ENCODE measurements at places on chromosomes 7 and 10.

DNA sequence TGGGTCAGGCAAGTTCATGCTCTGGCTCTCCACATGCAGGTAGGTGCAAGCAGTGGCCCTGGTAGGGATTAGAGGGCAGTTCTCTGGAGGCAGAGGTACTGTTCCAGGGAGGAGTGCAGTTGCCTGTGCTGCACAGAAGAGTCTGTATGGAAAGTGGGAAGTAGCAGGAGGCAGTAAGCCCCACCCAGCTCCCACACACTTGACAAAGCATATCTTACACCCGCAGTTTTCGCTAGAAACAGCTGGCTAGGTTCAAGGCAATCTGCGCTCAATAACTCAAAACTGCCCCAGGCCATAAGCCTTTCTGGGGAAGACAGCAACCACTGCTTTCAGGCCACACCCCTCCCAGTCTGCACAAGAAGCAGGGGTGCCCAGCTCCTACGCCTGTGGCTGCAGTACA lies 33.1 kb upstream of the ARMC3 start:
- DNase-seq, result peak; percentile 11

DNA sequence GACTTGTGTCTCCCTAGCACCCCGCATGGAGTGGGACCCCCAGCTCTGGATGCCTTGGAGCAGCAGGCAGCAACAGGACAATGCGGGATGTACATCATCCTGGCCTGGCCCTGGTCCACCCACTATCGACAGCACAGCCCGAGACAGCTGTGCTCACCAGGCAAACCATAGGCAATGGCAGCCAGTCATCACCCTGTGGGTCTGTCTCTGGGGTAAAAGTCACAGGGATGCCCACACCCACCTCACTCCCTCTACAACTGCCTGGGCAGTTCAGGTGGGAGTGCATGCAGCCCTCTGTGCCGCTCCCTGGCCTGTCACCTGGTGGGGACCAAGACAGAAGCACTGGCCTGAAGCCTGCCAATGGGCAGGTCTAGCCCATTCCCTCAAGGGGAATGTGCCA lies 147.8 kb downstream of the GRID1 start:
- DNase-seq, result no peak

DNA sequence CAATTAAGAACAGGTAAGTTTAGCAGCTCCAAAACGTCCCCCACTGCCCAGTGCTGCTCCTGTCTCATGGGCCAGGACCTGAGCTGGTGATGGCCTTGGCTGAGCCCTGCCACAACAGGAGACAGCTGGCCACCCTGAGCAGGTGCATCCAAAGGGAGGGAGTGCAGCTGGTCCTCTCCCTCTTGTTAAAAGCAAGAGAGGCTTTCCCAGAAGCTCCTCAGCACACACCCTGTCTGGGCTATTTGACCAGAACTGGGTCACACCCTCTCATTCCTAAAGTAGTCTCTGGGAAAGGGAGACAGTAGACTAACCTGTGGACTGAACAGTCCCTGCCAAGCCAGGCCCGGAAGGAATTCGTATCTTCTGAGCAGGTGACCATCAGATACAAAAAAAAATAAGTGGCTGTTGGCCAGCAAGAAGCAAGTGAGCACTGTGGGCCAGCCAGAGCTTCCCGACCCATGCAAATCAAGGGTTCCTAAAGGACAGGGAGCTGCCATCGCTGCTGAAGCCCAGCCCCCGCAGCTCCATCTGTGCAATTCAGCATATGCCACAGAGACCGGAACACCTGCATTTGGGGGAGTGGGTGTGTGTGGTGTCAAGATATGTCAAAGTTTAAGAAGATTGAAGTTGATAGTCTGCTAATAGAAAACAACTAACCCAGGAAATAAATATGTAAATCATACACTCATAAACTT lies 2.1 kb upstream of the TMEM72 start:
- DNase-seq, result no peak

DNA sequence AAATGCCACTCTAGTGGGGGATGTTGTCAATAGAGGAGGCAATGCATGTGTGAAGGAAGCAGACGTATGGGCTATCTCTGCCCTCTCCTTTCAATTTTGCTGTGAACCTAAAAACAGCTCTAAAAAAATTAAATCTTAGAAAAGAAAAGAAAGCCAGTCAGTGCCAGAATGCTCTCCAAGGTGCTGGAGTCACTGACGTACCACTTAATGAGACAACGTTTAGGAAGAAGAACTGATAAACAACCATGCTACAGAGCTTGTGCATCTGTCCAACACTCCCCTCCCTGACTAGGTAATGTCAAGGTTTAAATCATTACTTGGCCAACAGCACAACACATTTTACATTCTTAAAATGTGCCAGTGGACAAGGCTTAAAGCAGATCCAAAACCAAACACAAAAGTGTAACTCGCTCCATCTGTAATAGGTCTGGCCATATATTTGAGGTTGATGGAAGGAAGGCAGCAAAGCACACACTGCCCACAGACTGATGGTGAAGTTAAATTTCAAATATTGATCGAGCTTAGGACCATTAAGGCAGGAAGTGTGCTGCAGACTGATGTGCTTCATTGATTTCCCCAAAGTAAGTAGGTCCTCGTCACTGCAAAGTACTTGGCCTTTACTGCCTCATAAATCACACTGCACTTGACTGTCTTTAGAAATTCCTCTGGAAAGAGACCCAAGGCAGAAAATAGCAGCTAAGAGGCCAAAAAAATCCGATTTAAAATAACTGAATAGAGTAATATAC lies 15.5 kb downstream of the ARMH3 start:
- DNase-seq, result peak; percentile 29

GRCh38 chr10:96560966-96561887 lies 25.6 kb downstream of the TM9SF3 start:
- DNase-seq, result no peak

DNA sequence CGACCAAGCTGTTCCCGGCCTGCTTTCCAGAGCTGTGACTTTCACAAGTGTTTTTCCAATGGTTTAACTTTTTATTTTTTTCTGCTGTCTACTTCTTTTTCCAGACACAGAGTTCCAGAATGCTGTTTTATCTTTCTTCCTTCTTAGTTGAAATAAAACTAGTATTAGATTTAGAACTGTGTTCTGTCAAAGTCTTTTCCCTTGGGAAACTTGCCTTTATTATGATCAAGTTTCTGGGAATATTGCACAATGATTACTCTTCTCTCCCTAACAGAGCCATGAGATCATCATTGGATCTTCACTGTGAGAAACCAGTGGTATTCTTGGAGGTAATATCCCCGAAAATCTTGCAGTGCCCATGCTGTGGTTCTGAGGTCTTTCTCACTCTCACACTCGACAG lies 104.9 kb upstream of the KCND2 start:
- no peak for DNase-seq

DNA sequence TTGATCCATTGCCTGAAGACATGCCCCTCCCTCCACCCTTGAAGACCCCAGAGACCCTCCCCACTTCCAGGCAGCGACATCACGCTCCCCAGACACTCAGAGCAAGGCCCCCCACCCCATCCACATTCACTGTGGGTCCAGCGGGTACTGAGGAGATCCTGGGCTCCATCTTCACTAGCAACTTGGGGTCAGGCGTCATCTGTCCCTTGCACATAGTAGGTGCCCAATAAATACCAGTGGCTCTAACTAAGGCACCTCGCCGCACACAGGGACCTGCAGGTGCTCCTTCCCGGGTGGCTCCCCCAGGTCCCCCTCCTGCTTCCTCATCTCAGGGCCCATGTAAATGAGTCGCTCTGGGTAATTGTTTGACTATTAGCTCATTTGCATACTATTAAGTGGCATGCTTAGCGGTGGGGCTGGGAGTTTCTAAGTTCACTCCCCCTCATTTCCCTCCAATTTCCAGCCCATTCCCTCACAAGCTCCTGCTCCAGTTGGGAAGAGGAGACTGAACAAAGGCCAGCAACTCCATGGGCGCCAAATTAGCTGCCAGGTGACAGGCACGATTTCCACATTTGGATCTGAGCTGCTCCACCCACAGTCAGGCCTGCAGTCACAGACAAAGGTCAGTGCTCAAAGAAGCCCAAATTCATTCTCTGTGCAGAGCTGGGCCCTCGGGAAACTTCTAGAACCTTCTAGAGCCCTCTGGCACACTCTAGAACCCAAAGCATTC lies 29.7 kb downstream of the EBF3 start:
- no peak for DNase-seq

DNA sequence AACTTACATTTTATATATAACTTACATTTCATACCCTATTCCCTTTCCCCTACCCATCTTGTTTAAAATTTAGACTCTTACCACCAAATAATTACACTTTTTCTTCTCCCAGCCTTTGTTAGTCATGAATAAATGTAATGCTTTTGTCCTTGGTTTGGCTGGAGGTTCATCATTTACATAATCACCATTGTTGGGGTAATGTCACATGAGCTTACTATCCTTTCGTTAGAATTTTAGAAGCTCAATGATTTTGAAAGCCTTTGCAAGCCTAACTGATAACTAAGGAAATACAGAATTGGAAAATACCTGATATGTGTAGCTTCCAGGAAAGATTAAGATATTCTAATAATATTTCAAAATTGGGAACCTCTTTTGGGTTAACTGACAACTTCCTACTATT lies 171.7 kb downstream of the PLXDC2 start:
- no peak for DNase-seq

- DNase-seq, result peak; percentile 71
Observed at GRCh38 chr7:128361411-128362379, at the start of gene PRRT4. Gene PRRT4, minus strand, starts transcription at chr7:128361690.

GRCh38 chr10:2979306-2979705 lies 88.0 kb upstream of the PFKP start:
- no peak for DNase-seq

DNA sequence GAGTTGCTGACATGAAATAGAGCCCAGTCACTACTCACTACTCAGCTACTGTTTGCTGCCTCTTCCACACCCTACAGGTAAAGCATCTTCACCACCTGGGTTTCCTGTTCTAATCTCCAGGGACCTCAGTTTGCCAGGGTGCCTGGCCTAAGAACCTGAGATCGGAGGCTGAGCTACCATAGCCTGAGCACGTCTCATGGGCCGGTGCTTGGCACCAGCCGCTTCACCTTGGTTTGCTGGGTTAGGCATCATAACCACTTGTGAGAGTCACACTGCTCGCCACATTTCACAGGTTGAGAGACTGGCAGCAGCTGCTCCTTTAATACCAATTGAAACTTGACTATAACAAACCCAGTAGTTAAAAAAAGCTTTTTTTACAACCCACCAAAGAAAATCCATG lies 75.1 kb downstream of the EMX2 start:
- no peak for DNase-seq

- DNase-seq, result peak; percentile 6
Observed at GRCh38 chr10:50216894-50217293, 34.4 kb downstream of the ASAH2 start.

DNA sequence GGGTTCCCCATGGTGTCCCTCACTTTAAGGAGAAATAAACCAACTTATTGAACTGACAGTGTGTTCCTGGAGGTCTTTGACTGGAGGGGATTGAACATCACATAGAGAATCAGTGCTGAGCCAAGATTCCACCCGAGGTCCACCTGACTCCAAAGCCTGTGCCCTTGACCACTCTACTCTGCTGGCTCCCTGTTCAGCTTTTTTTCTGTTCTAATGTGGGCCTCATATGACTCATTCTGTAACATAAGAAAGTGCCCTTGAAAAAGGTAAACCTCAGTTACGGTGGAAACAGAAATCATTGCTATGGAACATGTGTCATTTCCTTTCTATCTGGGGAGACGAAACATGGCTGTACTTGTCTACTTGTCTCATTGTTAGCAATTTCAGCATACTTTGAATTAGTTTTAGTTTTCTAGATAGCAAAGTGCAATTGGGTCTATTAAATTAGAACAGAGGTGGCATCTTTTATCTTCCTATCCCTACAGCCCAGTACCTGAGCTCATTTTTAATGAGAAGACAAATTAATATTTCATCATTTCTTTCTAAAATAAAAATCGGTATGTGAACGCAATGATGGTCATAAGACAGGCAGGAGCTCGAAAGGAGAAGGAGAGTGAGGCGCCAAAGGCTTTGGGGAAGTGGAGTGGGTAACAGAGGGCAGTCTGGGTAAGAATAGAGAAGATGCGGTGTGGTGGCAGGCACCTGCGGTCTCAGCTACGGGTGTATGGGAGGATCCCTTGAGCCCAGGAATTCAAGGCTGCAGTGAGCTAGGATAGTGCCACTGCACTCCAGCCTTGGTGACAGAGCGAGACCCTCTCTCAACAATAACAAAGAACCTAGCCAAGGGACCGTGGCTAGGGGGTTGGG lies 1.5 kb downstream of the GSDME start:
- no peak for DNase-seq

DNA sequence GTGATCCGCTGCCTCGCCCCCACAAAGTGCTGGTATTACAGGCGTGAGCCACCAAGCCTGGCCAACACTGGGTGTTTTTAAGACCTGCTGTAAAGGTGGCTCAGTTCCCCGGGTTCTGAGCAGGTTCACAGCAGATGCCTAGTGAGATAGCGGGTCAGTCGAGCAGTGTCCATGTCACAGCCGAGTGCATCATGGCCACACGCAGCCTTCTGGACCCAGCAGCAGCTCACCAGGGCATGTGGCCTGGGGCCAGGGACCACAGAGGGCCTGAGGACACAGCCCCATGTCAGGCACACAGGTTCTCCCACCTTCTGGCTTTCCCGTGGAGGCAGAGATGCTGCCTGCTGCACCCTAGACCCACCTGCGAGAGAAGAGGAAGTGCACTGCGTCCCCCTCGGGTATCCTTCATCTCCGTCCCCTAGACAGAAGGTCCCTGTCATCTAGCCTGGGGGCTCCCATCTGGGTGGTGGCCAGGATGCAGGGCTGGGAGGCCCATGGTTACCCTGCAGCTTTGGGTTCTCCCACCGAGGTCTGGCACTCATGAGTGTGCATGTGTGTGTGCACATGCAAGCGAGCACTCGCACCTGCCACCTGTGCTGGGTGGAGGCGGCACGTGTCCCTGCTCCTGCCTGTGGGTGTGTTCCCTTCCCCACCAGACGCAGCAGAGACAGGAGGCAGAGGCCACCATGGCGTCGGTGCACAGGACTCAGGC lies 98.6 kb downstream of the NKX6-2 start:
- DNase-seq, result no peak

DNA sequence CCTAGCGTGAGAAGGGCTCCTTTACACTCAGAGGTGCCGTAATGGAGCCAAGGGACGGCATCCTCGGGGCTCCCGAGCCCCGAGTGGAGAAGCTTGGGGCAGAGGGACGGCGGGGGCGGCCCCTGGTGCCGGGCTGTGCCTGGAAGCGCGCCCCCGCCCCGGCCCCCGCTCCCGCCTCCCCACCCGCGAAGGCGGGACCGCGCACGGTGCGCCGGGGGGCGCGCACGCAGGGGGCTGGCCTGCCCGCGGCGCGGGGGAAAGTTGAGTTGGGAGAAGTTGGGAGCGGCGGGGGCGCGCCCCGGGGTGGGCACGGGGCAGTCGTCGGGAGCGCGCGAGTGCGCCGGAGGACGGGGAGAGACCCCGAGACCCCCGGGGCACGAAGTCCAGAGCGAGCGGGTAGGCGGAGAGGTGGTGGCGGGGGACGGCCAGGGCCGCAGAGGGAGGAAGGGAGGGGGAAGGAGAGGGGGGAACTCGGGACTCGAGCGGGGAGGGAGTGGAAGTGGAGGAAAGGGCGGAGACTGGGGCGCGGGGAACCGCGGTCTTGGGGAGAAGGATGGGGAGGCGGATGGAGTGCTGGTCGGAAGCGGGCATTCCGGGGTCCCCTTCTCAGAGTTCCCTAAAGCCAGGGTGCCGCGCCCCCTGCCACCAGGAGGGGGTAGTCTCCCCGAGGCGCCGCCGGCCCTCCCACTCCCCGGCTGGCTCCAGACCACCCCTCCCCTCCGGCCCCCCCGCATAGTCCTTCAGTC lies at the start of gene SLC4A2:
Gene SLC4A2, plus strand, starts transcription at position 223 of the 746 bp plus-strand sequence. CDS start 2,399 bp downstream, outside the sequence.
- DNase-seq, result peak; percentile 71

GRCh38 chr7:101159696-101160674 lies 5.4 kb downstream of the VGF start:
- no peak for DNase-seq
